Activated CD4-positive, alpha-beta T cell treated with anti-CD3 and anti-CD28 coated beads, Interleukin-2, Interleukin-6, amounts not matched to agents 100 ng/mL and 50 ng/mL, durations not matched to agents 16 hours and 8 hours (primary cell): ENCODE measurements at places on chromosomes 5 and 9.

- no peak for DNase-seq
Observed at GRCh38 chr5:69158039-69158438, 8.9 kb upstream of the CCNB1 start.

DNA sequence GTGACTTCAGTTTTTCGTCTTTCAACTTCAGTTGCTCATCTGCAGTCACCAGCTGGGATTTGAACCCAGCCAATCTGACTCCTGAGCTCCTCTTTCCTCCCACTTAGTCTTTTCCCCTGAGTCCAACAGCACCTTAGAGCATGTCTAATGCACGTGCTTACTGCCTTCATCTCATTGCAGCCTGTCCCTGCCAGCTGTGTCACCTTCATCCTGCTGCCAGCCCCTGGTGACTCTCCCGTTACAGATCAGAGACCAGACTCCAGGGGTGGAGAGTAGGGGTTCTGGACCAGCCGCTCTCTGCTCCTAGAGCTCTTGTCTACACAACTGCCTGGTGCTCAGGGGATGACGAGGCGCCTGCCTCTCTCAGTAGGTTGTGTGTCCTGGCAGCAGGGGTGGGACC is 132.9 kb upstream of the LMX1B start:
- DNase-seq: no peak

DNA sequence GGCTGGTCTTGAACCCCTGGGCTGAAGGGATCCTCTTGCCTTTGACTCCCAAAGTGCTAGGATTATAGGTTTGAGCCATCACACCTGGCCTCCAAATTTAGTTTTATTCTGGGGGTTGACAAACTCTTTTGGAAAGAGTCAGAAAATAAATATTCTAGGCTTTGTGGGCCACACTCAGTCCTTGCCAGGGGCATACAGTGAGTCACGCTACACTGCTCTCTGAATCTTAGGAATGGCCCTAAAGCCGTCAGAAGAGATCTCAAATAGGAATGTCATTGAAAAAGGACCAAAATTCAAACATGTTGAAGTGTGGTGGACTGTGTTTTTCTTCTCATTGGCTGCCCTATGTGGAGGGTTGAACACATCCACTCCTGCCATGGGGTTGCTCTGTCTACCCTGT is 127.7 kb upstream of the BASP1 start:
- no peak for DNase-seq

GRCh38 chr9:4933177-4933576 is 51.9 kb upstream of the JAK2 start:
- DNase-seq: no peak

GRCh38 chr9:112203536-112203935 is 28.4 kb upstream of the SUSD1 start:
- DNase-seq: no peak

GRCh38 chr5:14306329-14306815 is 163.2 kb downstream of the TRIO start:
- DNase-seq: no peak

GRCh38 chr9:113461285-113461684 is 2.2 kb upstream of the RGS3 start:
- DNase-seq: no peak

- DNase-seq: no peak
Observed at GRCh38 chr5:56456002-56456401, 222.9 kb upstream of the ANKRD55 start.

- DNase-seq: no peak
Observed at GRCh38 chr9:78397454-78397853, 100.5 kb downstream of the PSAT1 start.

DNA sequence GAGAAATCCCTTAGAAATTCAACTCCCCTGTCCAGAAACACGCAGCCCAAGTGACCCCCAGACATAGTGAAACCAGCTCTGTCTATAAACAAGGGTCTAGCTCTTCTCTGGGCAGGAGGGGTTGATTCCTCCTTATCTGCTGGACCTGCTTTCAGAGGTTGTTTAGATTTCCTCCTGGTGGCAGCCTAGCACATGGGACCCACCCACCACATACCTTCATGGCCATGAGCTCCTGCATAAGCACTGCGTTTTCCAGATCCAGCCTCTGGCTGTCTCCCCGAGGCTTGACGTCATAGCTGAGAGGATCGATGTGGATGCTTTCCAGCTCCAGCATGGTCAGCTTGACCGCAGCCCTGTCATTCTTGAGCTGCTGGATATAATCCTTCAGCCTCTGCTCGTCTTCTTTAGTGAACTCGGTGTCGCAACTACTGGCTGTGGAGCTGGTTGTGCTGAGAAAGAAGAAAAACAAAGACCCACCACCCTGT is 77.0 kb downstream of the DCP2 start:
- DNase-seq: no peak

DNA sequence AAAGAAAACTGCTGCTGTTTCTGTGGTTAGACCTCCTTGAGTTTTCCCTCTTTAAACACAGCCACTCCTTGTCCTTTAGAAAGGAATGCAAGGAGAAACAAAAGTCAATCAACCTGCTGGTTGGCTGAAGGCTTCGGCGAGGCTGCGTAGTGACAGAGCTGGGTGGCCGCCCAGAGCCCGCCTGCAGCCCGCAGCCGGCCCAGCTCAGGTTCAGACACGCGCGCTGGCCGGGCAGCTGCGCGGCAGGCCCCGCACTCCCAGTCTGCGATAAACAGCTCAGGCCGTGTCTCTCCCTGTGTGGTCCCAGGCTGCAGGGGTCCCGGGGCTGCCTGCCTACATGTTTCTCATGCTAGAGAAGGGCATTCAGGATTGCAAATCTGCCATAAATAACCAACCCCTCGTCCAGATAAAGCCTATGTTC is 115.4 kb downstream of the HSD17B3 start:
- DNase-seq: no peak

DNA sequence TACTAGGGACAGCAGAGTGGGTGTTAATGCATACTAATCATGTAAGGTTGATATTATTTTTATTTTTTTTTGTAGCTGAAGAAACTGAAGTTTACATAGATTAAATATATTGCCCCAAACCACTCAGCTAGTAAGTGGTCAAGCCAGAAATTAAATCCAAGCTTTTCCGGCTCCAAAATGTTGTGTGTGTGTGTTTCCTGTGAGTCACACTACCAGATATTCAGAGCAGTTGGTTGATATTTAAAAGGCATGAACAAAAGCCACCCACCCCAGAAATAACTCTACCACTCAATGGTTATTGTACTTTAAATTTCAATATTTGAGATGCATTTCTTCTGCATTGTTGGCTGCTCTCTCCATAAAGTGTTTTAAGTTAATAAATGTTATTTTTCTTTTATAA is 29.5 kb downstream of the KCNN2 start:
- no peak for DNase-seq

DNA sequence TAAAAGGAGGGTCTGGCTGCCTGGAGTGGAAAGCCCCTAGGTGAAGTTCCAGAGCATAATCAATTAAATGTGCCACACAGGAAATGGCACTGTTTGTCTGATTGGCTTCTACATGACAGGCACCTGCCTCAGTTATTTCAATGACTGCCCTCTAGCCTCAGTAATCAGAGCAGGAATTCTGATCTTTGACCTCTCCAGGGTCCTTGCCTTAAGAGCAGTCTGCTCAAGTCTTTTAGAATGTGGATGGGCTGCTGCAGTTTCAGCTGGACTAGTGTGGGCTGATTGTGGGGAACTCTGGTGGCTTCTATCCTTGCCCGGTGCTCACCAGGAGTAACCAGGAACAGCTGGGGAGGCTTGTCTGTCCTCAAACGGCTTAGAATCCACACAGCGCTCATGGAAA is 98.9 kb downstream of the LIX1 start:
- DNase-seq: no peak

DNA sequence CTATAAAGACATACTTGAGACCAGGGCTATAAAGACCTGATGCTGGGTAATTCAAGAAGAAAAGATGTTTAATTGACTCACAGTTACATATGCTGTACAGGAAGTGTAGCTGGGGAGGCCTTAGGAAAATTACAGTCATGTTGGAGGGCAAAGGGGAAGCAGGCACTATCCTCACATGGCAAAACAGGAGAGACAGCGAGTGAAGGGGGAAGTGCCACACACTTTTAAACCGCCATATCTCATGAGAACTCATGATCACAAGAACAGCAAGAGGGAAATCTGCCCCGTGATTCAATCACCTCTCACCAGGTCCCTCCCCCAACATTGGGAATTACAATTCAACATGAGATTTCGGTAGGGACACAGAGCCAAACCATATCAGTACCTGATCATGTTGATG is 89.9 kb upstream of the ADAMTSL1 start:
- DNase-seq: no peak

DNA sequence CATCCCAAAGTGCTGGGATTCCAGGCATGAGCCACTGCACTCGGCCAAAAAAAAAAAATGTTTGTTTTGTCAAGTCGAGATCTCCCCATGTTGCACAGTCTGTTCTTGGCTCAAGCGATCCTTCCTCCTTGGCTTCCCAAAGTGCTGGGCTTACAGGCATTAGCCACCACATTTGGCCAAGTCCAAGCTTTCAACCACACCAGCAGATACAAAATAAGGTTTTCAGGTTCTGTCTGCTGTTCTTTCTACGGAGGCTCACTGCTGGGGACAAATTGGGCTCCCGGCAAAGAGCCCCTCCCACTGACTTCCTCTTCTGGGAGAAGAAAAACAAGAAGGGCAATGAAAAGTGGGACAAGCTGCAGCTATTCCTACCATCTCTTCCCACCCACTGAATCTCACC is 37.6 kb upstream of the GGTA1 start:
- DNase-seq: no peak

DNA sequence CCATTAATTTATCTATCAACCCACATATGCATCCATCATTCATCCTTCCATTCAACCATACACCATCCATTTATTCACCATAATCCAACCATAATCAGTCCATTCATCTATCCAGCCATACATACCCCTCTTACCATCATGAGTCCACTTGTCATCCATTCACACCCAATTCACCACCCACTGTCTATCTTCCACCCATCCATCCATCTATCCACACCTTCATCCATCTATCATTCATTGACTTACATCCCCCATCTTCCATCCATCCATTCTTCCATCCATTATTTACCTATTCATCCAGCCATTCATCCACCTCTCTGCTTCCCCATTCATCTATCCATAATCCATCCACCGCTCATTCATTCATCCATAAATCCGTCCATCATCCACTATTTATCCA is 17.8 kb downstream of the PAEP start:
- DNase-seq: no peak

DNA sequence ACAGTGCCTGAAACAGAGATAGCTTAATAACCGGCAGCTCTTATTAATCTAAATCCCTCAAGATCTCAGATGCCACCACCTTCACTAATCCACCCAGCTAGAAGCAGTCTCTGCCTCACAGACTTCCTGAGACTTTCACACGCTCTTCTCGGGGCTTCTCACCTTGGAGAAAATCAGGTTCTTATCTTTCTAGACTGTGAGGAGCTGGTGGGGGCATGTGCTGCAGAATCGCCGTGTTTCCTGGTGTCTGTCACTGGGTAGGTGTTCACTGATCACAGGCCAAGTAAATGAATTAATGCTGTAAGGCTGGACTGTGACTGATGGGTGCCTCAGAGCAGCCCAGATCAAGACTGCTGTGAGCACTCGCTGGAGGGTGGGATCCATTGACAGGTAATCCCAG is 101.7 kb downstream of the PSD2 start:
- DNase-seq: no peak

DNA sequence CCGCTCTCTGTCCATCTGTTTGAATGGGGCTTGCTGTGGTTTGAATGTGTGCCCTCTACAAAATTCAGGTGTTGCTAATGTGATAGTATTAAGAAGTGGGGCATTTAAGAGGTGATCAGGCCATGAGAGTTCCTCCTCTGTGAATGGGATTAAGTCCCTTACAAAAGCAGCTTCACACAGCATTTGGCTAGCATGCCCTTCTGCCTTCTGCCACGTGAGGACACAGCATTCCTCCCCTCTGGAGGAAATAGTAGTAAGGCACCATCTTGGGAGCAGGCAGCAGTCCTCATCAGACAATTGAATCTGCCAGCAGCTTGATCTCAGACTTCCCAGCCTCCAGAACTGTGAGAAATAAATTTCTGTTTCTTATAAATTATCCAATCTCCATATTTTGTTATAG is 540.2 kb downstream of the CSNK1G3 start:
- no peak for DNase-seq

- no peak for DNase-seq
Observed at GRCh38 chr5:57937501-57938173, 455.0 kb upstream of the ACTBL2 start.

- peak; percentile 33 for DNase-seq
Observed at GRCh38 chr5:157030692-157031091, 28.2 kb downstream of the HAVCR1 start.

- DNase-seq: no peak
Observed at GRCh38 chr5:17258431-17258830, 41.0 kb downstream of the BASP1 start.

GRCh38 chr5:107542428-107542827 is 128.3 kb downstream of the EFNA5 start:
- no peak for DNase-seq
